ENCODE measurements at places on chromosomes 7 and 10.
A peak's percentile ranks its signal among the peaks of the same experiment; 100 is the strongest.

DNA sequence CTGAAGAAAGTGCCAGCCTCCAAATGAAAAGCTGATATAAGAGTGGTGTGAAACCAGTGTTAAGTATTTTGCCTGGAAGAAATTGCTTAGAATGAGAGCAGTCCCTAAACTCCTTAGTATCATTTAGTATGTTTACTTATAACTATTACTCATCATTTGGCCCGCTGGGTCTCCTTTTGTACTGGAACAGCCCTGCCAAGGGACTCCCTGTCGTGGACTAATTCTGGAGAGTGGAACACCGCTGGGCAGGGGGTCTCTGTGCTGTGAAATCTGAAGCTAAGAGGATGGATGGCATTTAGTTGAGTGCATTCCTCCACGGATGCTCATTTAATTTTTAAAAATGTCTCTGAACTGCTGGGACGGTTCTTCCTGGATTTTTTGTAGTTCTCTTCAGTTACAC lies 889.9 kb upstream of the C7orf33 start:
- DNase-seq = no peak

GRCh38 chr10:61795147-61795546 lies 106.4 kb upstream of the ARID5B start:
- no peak for DNase-seq

- DNase-seq = no peak
Measured at GRCh38 chr7:131493581-131493980, 62.8 kb downstream of the PODXL start.

GRCh38 chr10:62348029-62348428 lies 26.1 kb upstream of the ZNF365 start:
- DNase-seq = no peak

DNA sequence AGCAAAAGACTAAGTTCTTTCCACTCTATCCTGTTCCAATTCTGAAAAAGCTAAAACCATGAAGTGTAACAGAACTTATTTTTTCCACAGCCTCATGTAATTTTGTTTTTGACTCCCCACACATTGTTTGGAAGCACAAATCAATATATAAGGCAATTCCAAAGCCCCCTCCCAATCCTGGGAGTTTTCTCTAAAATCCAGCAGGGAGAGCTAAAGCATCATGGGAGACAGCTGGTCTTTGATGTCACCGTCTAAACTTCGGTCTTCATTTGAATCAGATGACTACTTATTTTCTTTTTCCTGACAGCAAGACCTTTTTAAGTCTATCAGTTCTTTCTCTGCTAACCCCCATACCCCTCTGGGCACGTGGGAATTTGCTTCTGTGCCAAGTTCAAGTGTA lies 33.3 kb upstream of the PON1 start:
- DNase-seq = no peak

- DNase-seq = no peak
Measured at GRCh38 chr10:43318456-43318855, 51.6 kb upstream of the RASGEF1A start.

GRCh38 chr10:97197030-97197500 lies 11.3 kb upstream of the SLIT1 start:
- no peak for DNase-seq

GRCh38 chr7:131196803-131197202 lies 130.9 kb upstream of the MKLN1 start:
- DNase-seq = peak; percentile 9

DNA sequence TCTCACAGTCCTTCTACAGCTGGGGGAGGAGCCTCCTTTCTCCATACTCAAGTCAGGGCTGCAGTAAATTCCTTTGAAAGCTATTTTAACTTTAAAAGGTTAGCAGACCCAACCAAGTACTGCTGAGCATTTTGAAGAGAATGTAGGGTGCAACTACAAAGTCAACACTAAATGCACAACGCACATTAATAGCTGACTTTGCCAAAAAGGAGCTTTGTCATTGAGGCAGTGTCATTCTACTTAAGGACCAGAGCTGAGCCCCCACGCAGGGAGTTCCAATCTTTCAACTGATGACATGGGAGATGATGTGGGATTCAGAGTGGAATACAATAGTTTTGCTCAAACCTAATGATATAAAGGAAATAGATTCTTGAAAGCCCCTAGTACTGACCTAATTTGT lies 20.3 kb downstream of the TECTB start:
- DNase-seq = no peak

GRCh38 chr10:14648946-14649345 lies 125.8 kb downstream of the FAM107B start:
- no peak for DNase-seq

DNA sequence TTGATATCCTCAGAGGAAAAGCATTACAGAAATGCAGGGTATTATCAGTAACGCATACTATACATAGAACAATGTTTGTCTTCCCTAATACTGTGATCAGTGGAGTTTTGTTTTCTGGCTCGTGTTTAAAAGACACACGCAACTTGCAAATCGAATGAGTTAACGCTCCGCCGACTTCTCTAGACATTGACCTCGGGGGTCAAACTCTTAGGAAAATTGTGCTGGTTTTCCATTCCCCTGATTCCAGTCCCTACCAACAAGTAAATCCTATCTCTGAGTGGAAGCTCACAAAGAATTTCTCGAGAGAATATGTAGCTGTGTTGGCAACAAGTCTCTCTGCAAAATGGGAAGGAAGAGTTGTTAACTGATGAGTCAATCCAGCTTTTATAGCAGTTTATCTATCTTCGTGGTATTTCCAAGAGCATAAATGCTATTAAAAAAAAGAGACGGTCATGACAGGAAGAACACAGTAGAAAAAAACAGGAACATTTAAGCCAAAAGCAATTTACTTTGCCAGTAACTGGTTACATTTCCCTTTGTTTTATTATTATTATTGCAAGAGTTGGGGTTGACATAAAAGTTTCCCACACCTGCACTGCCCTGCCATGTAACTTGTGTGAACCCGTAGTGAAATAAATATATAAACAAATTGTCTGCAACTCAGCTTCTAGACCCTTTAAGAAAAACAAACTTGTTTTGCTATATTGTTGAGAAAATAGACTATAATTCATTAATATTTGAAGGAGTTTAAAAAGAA lies 144.4 kb downstream of the ARID5B start:
- DNase-seq = no peak

- no peak for DNase-seq
Measured at GRCh38 chr7:148661471-148661870, 37.2 kb upstream of the CUL1 start.

GRCh38 chr7:102069931-102070629 lies 216.6 kb upstream of the SH2B2 start:
- no peak for DNase-seq

GRCh38 chr10:90862908-90863514 lies 5.2 kb upstream of the HTR7 start:
- DNase-seq = peak; percentile 16

GRCh38 chr10:124372899-124373298 lies 45.8 kb downstream of the OAT start:
- no peak for DNase-seq

- no peak for DNase-seq
Measured at GRCh38 chr7:72058579-72058978, 353.6 kb downstream of the CALN1 start.

DNA sequence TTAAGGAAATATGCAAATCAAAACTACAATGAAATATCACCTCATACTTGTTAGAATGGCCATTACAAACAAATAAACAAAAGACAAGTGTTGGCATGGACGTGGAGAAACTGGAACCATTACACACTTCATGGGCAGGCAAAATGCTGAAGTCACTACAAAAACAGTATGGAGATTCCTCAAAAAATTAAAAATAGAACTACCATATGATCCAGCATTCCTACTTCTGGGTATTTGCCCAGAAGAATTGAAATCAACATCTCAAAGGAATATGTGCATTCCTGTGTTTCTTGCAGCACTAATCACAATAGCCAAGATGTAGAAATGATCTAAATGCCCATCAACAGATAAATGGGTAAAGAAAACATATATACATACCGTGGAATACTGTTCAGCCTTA lies 83.6 kb downstream of the NRCAM start:
- DNase-seq = no peak

DNA sequence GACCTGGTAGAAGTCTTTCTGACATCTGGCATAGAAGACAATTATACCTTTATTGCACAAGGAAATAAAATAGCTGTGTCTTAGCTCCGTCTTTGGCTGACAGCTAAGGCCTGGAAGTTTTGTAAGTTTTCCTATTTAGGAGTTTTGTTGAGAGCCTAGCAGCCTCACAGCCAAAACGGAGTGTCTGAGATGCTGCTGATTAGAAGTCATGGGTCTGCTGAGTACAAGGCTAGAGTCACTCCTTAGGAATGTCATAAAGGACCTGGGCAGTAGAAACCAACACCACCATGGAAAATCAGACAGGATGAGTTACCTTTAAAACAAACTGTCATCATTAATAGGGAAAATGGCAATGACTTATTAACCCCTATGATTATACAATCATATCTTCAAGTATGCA lies 442.5 kb downstream of the KCNMA1 start:
- no peak for DNase-seq

DNA sequence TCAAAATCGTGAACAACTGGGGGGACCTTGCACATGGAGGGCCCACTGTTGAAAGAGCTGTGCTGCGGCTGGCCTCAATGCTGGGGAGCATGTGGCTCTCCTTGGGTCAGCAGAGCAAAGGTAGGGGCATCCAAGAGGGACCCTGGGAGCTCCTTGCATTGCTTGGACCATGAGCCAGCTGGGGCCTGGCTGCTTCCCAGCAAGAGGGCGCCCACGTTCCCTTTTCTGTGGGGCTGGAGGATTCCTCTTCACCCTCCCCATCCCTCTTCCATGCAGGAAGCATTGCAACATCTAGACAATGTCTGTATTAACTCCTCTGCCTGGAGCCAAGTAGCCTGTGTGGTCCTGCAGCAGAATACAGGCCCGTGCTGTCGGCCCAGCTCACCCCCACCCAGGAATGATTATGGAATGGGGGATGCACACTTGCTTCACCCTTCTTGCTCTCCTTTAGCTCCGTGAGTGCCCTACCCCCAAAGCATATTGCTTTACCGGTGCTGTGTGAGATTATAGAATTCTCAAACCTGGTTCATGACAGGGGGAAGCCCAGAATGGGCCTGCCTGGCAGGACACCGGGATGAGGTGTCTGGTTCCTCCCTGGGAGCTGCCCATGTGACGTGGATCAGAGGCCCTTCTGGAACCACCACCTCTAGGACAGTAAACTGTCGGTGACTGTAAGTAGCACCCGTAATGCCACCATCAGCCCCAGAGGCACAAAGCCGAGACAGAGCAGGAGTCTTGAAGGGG lies 61.9 kb downstream of the SYPL1 start:
- DNase-seq = peak; percentile 49

DNA sequence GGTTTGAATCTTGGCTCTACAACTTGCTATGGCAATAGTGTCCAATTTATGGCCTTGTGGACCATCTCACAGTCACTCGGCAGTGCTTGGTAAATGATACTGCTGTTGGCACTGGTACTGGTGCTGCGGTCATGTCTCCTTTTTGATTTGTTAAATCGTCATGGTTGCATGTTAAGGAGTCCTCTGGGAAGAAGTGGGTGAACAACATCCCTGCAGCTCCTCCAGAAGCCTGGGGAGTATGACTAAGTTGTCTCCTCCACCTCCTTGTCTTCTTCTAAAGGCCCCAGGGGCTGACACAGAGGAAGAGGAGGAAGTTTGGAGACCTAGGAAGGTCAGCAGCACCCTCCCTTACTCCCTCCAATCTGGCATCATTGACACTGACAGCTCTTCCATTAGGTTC lies 8.5 kb downstream of the ITPRIP start:
- DNase-seq = no peak

DNA sequence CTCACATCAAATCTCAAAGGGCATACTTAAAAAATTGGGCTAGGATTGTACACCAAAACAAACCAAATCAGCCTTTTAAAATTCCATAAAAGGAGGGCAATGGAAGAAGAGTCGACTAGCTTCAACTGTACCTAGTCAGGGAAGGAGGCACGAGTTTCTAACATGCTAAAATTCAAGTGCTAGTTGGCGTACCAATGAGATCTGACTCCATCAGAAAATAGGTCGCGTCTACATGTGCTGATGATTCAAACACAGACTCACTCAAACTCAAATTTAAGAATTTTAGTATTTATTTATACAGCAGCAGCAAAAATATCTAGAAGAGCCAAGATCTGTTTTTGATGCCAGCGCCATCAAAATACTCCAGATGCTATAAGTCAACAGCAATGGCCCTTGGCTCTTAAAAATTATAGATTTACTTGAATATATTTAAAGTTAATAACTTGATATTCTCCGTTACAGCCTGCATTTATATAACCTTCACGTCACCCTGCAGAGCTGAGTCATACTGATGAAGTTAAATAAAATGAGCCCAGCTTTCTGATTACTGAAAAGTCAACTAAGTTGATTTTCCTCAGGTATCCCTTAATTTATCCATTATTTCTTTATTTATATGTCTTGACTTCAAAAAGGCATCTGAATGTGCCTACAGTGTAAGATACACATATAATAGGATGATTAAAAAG lies 302.1 kb upstream of the IMMP2L start:
- no peak for DNase-seq

- no peak for DNase-seq
Measured at GRCh38 chr7:93476491-93477344, 97.8 kb downstream of the CALCR start.

GRCh38 chr7:121793716-121794115 lies 79.2 kb upstream of the PTPRZ1 start:
- no peak for DNase-seq

- DNase-seq = no peak
Measured at GRCh38 chr10:35005868-35006267, 84.3 kb downstream of the CUL2 start.

- no peak for DNase-seq
Measured at GRCh38 chr7:80916770-80917741, 1.8 kb downstream of the SEMA3C start.

- no peak for DNase-seq
Measured at GRCh38 chr7:47143339-47143738, 438.6 kb downstream of the TNS3 start.

DNA sequence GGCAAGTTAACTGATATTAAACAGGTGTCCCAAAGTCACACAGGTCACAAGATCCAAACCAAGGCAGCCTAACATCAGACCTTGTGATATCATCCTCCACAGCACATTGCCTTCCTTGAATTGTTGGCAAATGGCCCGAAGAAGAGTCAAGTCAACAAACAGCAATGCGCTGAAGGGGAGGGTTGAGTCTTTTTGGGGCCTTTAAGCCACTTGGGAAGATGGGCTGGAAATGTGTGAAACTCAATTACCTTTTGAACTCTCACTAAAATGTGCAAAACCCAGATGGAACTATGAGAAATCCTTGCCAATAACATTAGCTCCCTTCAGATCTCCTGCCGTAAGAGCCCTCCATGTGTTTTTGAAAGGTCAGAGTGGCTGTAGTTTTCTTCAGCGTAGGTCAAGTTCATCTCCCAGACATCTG lies 47.9 kb upstream of the STK17A start:
- no peak for DNase-seq

- no peak for DNase-seq
Measured at GRCh38 chr7:24119852-24120251, 164.1 kb upstream of the NPY start.

GRCh38 chr10:17115683-17116082 lies 13.9 kb downstream of the CUBN start:
- no peak for DNase-seq

All from endothelial cell (in vitro differentiated cells).